ENCODE measurements at places on chromosomes 16 and 17.

GRCh38 chr16:89536886-89537548 is 23.5 kb upstream of the RPL13 start:
- no peak for DNase-seq

- peak; percentile 51 for DNase-seq
These were observed 15.9 kb downstream of the EPOP start for GRCh38 chr17:38658741-38659345.

- no peak for DNase-seq
These were observed 63.4 kb downstream of the SNX20 start for GRCh38 chr16:50617646-50618184.

DNA sequence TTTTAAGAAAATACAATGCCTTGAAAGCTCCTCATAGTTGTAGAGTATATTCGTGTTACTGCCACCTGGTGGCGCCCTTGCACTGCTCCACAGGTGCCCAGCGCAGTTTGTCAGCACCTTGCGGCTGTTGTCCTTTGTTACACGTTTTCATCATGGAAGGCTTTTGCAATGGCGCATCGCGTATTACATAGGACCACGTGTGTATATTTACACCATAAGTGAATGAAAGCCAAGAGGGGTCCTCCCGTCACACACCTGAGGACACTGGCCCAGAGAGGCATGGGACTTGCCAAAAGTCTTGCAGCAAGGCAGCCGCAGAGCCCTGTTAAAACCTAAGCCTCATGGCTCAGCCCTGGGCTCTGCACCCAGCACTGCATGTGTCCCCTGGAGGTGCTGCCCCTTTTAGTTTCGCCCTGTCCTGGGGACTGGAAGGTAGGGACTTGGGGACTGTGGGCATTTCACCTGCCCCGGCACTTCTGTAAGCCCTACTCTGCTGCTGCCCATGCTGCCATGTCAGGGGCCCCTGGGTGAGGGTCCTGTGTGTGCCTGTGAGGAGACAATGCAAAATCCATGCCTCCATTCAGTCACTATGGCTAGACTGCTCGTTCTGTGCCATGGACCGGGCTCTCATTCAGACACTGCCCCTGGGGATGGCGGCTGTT is 24.3 kb downstream of the POLR3E start:
- peak; percentile 46 for DNase-seq

DNA sequence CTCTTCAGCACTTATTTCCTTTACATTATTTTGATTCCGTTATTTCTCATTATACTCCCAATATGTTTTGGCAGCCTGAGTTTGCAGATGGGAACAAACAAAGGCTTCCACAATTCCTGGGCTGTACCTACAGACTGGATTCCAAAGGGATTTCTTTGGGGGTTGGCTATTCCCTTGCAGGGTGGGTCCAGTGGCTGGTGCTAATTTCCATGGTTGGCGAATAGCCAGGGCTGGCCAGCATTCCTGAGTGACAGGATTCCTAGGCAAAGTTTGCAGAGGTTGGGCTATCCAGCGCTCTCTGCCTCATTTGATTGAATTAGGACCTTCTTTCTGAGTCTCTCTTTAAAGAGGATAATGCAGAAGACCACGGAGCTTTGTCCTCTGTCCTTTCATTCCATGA is 207.4 kb downstream of the MAF start:
- DNase-seq: no peak

GRCh38 chr16:85573045-85573695 is 40.0 kb upstream of the GSE1 start:
- DNase-seq: peak; percentile 22

DNA sequence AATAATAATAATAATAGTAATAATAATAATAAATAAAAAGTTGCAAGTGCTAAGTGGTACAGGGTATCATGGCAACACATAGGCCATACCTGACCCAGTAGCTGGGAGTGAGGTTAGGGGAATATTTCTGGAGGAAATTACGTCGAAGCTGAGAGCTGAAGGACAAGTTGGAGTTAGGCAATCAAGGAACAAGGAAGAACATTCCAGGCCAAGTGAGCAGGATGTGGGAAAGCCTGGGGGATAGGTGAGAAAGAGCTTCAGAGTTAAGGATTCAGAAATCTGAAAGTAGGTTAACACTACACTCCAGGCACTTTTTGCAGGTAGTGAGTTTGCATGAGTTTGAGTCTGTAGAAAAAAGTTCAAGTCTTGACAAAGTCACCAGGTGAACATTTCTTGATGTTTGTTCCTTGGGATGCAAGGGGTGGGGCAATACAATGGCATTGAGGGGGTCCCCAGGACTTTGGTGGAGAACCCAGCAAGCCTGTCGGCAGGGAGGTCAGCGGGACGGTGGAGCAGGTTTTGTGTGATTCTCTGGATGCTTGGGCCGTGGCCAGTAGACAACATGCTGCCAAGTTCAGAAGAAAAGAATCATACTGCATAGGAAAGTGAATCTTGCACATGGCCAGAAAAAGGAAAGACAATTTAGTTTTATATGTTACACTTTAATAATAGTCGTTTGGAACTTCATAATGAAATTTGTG is 27.7 kb upstream of the MPHOSPH6 start:
- DNase-seq: no peak

- DNase-seq: no peak
These were observed 147.6 kb downstream of the C16orf95 start for GRCh38 chr16:87169509-87169995.

GRCh38 chr17:20073055-20073979 is 64.2 kb downstream of the SPECC1 start:
- peak; percentile 90 for DNase-seq

DNA sequence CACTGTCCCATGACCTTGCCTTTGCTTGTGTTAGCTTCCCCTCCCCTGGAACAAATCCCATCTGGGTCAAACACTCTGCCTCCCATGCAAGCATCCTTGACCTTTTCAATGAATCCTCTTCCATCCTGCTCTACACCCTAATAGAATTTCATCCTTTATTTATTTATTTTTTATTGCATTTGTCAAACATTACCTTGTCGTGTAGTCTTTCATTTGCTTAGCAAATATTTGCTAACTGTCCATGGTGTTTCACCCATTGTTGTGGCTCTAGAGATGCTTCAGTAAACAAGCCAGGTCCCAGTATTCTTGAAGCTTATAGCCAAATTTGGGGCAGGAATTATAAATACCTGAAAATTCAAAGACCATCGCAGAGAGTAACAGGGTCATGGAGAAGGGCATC is 51.0 kb upstream of the MRTFB start:
- DNase-seq: no peak

DNA sequence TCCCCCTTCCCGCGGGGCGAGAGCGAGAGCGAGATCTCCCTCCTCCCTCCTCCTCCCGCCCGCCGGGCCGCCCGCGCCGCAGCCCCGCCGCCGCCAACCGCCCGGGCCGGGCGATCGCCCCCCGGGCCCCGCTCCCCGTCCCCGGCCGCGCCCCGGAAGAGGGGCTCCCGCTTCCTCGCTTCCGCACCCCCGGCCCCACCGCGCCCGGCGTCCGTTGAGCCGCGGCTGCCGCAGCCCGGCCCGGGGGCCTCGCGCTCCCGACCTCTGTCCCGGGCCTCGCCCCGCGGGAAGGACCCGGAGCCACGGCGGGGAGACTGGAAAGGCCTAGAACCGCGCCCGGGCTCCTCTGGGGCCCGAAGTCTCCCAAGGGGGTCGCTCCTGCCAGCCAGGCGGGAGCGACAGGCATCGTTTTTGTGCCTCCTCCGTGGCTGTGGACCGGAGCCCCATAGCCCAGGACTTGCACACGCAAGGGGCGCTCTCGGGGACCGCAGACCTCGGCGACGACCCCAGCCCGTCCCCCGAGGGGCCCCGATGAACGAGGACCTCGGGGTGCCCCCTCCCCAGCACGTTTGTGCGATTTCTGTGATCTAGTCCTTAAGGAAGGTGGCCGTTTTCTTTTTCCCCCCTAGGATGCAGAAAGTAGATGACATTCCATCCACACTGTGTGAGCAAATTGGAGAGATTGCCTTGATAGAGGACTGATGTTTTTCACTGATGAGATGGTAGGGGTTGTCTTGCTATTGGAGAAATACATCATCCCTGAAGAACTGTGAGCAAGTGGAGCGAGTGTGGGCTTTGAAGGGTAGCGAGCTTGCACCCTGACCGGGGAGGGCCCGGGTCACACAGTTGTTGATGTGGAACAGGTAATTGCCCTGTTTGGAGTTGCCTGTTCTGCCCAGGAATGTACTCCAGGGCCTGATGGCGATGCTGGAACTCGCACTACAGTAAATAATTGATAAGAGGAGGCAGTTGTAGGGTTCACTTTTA is 611 bp downstream of the BANP start:
- no peak for DNase-seq

DNA sequence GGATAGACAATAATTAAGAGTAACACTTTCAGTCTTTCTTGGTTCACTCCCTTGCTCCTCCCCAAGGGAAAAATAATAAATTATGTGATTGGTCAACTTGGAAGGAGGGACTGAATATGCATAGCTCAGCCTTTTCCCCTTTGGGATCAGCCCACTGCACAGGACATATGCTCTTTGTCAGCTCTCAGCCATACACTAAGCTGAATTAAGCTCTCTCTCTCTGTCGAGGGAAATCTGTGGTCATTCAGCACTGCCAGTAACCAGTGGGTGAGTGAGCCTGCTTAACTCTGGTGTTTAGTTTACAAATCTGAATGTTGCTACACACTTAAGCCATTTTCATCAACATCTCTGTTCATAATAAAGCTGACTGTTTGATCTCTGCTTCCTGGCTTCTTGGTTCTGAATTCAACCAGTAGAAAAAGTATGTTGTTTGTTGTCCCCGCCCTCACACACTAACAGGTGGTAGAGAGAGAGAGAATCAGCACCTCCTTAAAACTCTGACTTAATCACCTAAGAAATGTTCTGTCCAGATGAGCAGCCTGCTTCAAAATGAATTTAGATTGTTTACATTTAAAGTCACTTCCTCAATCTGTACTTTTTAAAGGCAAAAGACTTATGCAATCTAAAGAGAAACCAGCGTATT is 102.3 kb upstream of the C17orf78 start:
- peak; percentile 68 for DNase-seq

GRCh38 chr16:8167436-8167835 is 422.9 kb downstream of the TMEM114 start:
- DNase-seq: no peak

DNA sequence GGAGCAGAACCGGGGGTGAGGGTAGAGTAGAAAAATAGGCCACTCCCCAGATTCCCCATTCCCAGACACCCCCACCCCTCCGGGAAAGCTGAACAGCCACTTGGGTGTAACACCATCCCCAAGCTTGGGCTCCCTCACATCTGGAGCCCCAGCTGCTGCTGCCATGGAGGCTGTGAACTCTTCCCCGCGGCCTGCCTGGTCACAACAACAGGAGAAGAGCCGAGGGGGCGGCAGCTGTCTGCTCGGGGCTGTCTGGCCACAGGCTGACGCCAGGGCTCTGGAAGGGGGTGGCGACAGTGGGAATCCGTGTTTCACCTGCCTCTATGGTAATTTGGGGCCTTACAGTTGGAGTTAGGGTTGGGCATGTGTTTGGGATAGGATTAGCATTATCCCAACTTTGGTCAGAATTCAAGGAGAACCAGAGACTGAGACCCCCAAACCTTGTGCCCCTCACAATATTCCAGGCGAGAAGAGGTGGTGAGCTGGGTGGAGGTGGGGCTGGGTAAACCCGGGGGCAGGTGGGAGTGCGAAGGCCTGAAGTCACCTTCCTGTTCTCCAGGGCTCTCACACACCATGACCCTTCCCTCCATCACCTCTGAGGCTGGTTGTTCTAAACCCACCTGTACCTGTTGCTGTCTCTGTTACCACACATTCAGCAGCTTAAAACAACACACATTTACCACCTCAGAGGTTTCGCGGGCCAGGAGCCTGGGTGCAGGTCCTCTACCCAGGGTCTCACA is 29.7 kb upstream of the NXPH3 start:
- no peak for DNase-seq

DNA sequence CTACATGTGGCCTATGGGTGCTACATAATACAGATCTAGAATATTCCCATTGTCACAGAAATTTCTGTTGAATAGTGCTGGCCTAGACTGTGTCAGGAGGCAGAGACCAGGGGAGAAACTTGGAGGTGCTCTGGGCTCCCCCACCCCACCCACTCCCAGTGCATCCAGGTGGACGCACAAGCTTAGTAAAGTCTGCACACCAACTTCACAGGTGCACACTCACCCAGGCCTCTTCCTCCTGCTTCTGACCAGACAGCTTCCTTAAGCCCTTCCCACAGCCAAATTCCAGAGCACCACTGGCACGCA is 7.6 kb upstream of the CNP start:
- no peak for DNase-seq

DNA sequence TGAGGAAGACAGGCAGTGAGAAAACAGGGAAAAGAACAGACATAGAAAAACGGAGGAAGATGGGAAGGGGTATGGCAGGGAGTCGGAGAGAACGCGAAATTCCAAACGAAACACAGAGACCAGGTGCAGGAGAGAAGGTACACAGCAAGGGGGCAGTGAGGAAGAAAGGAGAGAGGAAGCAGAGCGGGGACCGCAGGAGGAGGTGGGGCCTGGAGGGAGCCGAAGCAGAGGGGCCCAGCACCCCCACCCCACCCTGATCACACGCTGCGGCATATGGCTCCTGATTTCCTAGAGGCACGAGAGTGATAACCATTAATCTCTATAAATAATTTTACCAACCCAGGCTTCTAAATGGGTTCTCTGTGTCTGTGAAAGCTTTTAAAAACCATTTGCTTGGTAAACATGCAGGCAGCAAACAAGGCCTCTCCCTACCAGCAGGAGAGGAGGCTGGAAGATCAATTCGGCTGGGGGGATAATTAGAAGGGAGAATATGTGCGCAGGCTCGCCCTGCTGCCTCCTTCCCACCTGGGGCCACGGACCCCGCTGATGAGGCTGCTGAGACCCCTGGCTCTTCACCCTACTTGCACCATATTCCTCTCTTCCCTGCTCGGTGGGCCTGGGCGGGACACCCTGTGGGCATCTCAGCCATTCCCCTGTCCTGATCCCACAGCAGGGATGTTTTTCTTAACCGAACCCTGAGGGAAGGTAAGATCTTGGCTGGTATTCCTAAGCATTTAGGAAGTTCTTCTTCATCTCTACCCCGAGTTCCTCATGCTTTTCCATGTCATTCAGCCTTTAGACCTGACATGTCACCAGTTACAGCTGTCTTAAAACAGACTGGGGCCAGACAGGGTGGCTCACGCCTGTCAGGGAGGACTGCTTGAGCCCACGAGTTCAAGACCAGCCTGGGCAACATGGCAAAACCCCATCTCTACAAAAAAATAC is 86.7 kb downstream of the TMEM132E start:
- DNase-seq: no peak

GRCh38 chr17:57133486-57133885 is 48.4 kb downstream of the AKAP1 start:
- no peak for DNase-seq

GRCh38 chr16:67930678-67931211 is 917 bp downstream of the CTRL start:
- DNase-seq: no peak
